ENCODE measurements at places on chromosomes 3 and 15. TPM values are rescaled to one million over a fixed set of nuclear protein-coding genes. Genes with fewer than 3 reads are reported as not detected.

DNA sequence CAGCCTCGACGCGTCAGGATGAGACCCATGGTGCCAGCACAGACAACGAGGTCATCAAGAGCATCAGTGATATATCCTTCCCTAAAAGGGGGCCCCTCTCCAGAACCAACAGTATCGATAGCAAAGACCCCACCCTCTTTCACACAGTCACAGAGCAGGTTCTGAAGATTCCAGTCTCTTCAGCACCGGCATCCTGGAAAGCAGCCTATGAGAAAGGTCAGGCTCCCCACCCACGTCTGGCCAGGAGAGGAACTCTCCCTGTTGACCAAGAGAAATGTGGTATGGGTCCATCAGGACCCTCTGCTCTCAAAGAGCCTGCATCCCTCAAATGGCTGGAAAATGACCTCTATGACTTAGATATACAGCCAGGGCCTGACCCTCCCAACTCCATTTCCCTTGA is 11.6 kb downstream of the ANKRD34C start:
- H3K4me3 ChIP-seq = no peak overlapping the region
- H3K36me3 ChIP-seq = no peaks in the 10 kb centered on the region
- H3K4me1 ChIP-seq = peaks cover 3% of the 10 kb centered on the region
- H3K27ac ChIP-seq = no peak overlapping the region

GRCh38 chr3:158105710-158106253 is 438 bp downstream of the SHOX2 start:
- peaks cover 78% of the 10 kb centered on the region for H3K27me3 ChIP-seq
- peaks cover 47% of the 10 kb centered on the region for H3K4me1 ChIP-seq
- H3K4me3 ChIP-seq = peak overlapping the region; percentile 71
- no peak for DNase-seq

SOX14 gene
- total RNA-seq = not detected

GRCh38 chr3:190064112-190064511 is 56.6 kb downstream of the P3H2 start:
- peaks cover 4% of the 10 kb centered on the region for H3K27me3 ChIP-seq
- H3K4me3 ChIP-seq = no peak overlapping the region
- no peak overlapping the region for H3K27ac ChIP-seq
- H3K4me1 ChIP-seq = no peaks in the 10 kb centered on the region
- H3K36me3 ChIP-seq = no peaks in the 10 kb centered on the region
- DNase-seq = no peak

CCRL2 gene
- total RNA-seq = 5.8 TPM

DNA sequence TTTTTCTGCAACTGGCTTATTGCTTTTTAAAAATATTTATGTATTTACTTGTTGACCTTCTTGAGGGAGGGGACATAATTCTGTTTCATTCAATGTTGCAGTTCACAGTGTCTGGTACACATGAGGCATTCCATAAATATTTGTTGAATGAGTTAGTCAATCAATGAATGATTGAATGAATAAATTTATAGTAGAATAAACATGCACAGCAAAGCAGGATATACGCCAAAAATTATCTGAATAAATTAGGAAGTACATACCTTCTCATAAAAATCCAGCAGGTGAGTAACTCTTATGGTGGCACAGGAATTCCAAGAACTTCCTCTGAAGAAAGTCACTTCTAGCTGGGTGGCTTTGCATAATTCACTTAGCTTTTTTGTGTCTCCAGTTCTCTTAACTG is 469.4 kb upstream of the ATP11B start:
- DNase-seq = no peak
- H3K36me3 ChIP-seq = no peaks in the 10 kb centered on the region

FMN1 gene
- total RNA-seq = 0.12 TPM

RAD51 gene
- total RNA-seq = 59.9 TPM
